Esophagus squamous epithelium (tissue), 5 donors: ENCODE measurements at places on chromosomes 3 and 15. TPM values are rescaled to one million over a fixed set of nuclear protein-coding genes. Genes with fewer than 3 reads are reported as not detected.

The P2RY14 gene
- total RNA-seq, result 0.19 TPM

GRCh38 chr3:141643796-141644195 is 94.3 kb upstream of the RNF7 start:
- no peaks in the 10 kb centered on the region for H3K36me3 ChIP-seq
- no peaks in the 10 kb centered on the region for H3K27me3 ChIP-seq
- DNase-seq, result no peak
- H3K4me3 ChIP-seq, result no peak overlapping the region
- H3K4me1 ChIP-seq, result no peaks in the 10 kb centered on the region

GRCh38 chr3:106126067-106126845 is 257.4 kb upstream of the CBLB start:
- H3K27me3 ChIP-seq, result no peaks in the 10 kb centered on the region
- H3K27ac ChIP-seq, result no peak overlapping the region
- no peak overlapping the region for H3K4me3 ChIP-seq
- no peak for DNase-seq
- H3K4me1 ChIP-seq, result peaks cover 9% of the 10 kb centered on the region

DNA sequence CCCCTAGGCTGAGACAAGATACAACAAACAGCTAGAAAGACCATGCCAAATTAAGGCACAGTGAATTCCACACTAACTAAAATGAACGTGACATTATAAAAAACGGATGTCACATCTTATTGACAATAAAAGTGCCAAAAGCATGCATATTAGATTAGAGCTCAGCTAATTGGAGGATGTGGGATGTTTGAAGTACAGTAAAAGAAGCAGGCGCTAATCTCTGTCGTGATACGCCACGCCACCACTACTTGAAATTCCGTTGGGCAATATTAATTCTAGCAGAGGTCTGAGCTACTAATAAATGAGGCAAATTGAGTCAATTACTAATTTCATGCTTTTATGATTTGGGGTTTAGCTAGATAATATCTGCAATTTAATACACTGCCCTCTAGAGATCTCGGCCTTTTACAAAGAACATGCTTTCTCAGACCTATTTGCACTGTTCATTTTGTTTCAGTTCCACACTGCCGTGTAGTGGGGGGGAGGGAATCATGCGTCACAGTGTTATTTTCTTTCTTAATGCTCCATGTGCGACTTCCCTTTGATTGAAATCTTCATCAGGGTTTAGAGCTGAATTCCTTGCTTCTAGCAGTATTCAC is 52.9 kb upstream of the ROBO2 start:
- H3K27me3 ChIP-seq, result no peaks in the 10 kb centered on the region
- no peak overlapping the region for H3K4me3 ChIP-seq
- H3K36me3 ChIP-seq, result no peaks in the 10 kb centered on the region
- H3K4me1 ChIP-seq, result no peaks in the 10 kb centered on the region
